ENCODE measurements at places on chromosomes 6 and 20. TPM values are rescaled to one million over a fixed set of nuclear protein-coding genes. Genes with fewer than 3 reads are reported as not detected.

GRCh38 chr6:151723152-151723551, 84.3 kb upstream of the ESR1 start:
- DNase-seq = no peak

- no peak for DNase-seq
Measured at GRCh38 chr20:58246346-58246745, 17.9 kb upstream of the ANKRD60 start.

GRCh38 chr20:62008643-62009183, 57.0 kb downstream of the TAF4 start:
- no peak for DNase-seq

DNA sequence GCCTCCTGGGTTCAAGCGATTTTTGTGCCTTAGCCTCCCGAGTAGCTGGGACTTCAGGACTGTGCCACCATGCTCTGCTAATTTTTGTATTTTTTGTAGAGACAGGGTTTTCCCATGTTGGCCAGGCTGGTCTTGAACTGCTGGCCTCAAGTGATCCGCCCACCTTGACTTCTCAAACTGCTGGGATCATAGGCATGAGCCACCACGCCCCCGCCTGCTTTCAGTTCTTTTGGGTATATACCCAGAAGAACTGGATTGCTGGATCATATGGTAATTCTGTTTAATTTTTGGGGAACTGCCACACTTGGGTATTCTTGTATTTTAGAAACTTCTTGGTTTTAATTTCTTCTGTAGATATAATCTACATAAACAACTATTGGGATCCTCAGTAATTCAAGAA, 17.0 kb downstream of the CDS2 start:
- DNase-seq = no peak

- no peak for DNase-seq
Measured at GRCh38 chr6:14762077-14762476, 483.8 kb upstream of the JARID2 start.

DNA sequence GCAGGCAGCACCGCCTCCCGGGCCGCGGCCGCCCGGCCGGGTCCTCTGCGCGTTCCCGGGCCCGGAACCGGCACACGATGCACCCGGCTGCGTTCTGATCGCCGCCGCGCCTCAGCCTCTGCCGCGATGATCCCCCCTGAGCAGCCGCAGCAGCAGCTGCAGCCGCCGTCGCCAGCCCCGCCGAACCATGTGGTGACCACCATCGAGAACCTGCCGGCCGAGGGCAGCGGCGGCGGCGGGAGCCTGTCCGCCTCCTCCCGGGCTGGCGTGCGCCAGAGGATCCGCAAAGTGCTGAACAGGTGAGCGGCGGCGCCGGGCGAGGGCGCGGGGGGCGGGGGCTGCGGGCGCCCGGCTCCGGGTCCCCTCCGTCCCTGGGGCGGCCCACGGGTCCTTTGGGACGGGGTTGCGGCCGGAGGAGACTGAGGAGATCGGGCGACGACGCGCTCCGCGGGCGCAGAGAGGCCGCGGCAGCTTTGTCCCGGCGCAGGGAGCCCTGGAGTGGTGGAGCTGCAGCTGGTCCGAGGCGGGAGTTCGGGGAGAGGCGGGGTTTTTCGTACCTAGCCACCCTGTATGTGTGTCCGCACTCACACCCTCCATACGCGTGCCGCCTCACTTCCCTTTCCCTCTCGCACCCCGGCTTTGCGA, 659 bp downstream of the SLC35F1 start:
- peak; percentile 41 for DNase-seq

DNA sequence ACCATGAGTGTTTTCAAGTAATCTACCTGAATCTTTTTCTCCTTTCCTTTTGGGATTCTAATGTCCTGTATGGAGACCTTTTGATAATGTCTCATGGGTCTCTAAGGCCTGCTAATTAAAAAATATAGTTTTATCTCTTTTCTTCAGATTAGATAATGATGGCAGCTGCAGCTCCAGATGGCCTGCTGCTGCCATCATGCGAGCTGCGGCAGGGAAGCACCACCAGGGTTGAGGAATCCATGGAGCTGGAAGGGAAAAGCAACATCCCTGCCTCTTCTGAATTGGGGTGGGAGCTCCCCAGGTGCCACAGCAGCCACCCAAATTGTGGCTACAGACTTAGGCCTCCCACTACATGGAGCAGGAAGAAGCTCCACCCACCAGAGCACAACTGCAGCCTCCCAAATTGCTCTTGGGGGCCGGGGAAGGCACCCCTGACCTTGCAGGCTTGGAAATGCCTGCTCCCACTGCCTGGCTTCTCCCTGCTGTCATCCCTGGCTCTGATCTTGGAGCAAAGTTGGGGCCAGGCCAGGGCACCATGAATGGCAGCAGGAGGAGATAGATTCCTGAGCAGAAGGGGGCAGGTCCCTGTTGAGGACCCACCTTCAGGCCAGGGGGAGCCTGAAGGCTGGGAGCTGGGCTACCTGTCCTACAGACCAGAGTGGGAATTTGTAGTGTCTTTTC, 189.6 kb upstream of the MAN1A1 start:
- no peak for DNase-seq

DNA sequence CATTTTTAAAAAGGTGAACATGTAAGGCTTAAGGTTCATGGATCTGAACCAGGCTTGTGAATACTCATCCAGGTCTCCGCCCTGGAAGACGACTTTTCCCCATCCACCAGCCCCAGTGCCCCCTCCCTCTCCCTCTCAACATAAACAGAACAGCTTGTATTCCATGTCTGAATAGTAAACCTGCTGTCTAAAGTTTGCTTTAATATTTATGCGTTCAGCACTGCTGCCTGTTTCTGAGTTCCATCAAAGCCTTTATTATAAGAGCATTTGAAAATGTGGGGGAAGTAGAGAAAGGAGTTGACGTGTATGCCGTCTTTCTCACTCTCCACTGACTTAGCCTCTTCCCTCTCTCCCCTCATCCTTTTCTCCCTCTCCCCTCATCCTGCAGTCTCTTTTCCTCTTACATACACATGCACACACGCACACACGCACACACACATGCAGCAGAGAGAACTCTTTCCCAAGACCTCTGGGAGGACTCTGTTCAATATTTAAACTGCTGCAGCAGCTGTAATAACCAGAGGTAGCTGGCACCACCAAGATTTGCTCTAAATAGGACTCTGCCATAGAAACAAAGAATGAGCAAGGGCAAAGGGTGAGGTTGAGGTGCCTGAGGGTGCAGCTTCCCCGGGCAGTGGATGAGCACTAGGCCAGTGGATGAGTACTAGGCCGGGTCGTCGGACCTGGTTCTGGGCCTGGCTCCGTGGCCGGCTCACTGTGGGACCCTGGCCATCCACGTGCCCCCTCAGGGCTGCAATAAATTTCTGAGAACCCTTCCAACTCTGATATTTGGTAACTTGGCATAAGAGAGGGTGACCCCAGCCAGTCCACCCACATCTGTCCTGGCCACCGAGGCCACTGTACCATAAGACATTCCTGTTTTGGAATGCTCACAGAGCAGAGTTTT, 35.4 kb upstream of the VSTM2L start:
- no peak for DNase-seq

DNA sequence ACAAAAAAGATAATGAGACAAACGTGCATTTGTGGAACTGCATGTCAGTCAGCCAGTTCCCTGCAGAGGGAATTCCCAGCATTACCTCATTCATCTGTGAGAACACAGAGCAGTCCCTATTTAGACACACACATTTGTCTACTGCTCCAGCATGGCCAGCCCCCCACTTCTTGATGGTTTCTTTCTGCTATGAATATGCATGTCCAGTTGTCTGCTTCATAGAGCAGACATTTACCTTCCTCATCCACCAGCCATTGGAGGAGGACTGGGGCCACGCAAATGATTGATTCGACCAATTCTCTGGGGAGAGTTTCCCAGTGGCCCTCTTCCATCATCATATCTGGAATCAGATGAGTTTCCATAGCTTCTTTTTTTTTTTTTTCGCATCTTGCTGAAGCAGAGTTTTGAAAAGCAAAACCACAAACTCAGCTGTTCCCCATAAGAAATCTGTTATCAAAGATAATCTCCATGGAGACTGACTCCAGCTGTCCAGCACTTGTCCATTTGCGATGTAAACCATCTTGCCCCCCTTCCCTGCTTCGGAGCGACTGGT, 11.8 kb downstream of the ENPP1 start:
- no peak for DNase-seq

Gene HLA-DOB
- not detected for total RNA-seq

Gene MAP3K5
- total RNA-seq = 9.8 TPM

Gene VGLL2
- not detected for total RNA-seq

Gene TBCC
- total RNA-seq = 63.2 TPM
